Brain microvascular endothelial cell (primary cell): ENCODE measurements at places on chromosomes 4 and X.
A peak's percentile ranks its signal among the peaks of the same experiment; 100 is the strongest.

DNA sequence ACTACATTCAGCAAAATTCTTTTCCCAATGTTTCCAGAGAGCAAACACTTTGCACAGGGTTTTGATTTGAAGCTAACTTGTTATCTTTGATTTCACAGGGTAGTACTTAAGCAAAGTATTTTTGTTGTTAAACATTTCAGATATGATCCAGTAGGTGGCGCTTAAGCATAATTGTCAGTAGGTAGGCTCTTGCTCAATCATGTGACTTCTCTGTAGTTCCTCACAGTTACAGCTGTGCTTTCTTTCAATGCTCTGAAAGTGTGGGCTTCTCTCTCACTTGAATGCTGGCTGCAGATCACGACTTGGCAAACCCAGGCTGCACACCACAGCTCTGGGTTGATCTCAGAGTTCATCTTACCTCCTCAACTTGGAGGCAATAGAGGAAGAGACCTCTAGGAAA is 1016.5 kb downstream of the SH3BGRL start:
- no peak for DNase-seq

GRCh38 chr4:86980230-86980629 is 45.4 kb downstream of the AFF1 start:
- no peak for DNase-seq

DNA sequence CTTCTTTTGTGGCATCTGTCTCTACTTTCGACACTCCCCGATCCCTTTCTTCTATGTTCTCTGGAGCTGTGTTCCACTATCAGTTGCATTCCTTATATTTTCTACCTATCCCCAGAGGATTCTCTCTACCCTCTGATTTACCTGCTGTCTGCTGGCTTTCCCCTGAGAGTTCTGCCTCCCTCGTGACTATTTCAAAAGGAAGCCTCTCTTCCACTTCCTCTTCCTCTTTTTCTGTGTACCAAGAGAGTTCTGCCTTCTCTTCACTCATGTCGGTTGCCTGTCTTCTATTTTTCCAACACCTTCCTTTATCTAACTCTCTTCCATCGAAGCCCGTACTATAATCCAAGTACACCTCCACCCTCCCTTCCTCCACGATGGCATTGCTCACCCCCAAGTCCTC is 631.7 kb downstream of the SMARCA1 start:
- DNase-seq, result no peak

DNA sequence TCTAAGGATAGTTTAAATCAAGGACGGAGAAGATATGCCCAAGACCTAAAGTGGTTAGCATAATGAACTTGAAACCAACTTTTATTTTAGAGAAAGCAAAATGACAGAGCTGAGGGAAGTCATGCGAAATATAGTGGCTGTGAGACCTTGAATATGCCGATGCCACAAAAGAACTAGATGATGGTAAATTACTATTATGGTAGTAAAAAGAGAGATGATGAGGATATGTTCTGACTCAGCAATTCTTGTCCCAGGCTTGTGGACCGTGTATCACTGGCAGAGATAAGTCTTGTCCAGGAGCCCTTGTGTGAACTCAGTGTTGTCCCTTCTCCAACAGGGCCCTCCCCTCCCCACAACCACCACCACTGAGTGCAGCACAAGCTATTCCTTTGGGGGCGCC is 1605.6 kb upstream of the TENM3 start:
- DNase-seq, result no peak

DNA sequence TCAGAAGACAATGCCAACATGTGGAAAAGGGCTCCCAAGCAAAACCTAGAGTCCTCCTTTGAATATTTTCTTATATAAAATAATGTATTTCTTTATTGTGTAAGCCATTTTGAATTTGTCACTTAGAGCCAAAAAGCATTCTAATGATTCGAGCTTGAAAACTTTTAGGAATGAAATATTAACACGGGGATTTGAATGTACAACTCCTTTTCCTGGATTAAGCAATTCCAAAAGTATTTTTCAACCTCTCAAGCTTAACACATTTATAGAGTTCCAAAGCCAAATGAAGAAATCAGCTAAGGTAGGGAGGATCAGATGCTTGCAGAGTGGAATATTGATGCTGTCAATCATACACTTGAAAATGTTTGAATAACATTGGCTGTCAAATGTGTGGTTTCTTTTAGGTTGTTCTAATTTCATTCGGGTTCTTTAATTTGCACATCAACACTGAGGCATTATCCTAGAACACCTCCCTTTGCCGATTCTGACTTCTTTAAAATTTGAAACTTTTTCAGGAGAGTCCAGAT is 67.2 kb upstream of the ETNPPL start:
- DNase-seq, result no peak

- no peak for DNase-seq
Measured at GRCh38 chr4:84495118-84495793, 3.8 kb downstream of the NKX6-1 start.

DNA sequence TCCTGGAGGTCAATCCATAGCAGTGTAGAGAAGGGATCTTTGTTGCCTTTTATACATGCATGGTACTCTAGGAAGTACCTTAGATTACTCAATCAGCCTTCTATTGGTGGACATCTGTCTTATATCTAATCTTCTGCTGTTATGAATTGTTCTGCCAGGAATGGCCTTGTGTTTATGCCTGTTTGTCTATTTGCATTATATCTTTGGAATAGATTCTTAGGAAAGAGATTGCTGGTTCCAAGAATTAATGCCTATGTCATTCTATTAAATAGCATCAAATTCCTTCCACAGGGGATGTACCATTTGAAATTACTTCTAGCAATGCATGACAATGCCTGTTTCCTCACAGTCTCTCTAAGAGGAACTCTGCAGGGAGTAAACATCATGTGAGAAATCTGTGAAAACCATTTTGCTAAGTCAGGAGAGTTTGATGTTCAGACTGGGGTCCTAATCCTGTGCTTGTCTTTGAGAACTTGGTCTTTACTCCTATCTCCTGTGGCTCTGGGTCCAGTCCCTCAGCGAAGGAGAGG is 42.5 kb downstream of the BEX3 start:
- no peak for DNase-seq

- peak; percentile 77 for DNase-seq
Measured at GRCh38 chr4:78569306-78569821, 17.8 kb downstream of the ANXA3 start.

DNA sequence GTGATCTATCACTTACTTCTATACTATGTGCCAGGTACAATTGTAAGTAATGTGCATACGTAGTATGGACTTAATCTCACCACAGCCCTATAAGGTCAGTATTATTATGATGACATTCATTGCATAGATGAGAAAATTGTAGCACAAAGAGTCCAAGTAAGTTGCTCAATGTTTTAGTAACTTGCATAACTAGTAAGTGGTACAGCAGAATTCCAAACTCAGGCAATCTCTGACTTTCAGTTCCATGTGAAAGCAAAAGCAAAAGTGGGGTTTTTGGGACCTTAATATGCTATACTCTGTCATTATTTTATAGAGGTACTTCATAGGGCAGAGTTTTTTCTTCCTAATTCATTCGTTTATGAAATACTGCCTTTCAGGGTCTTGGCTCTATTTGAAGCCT is 188.8 kb upstream of the VEGFC start:
- DNase-seq, result no peak

DNA sequence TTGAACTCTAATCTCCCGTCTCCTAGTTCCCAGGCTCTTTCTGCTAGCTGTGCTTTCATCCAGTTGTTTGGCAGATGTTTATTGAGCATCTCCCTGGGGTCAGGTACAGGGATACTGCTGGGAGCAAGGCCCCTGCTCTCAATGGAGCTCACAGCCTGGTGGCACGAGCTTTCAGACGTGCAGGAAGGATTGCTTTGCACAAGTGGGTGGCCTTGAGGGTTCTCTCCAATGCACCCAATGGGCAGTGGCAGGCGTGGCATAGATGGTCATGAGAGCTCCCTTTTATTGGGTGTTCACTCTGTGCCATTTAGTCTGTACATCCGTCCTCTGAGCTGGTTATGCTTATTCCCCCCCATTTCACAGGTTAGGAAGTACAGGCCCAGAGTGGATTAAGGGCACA is 235.2 kb downstream of the EVC2 start:
- DNase-seq, result no peak

- DNase-seq, result no peak
Measured at GRCh38 chr4:23070848-23071570, 378.3 kb downstream of the GBA3 start.

- DNase-seq, result no peak
Measured at GRCh38 chr4:5158825-5159224, 107.5 kb downstream of the STK32B start.

DNA sequence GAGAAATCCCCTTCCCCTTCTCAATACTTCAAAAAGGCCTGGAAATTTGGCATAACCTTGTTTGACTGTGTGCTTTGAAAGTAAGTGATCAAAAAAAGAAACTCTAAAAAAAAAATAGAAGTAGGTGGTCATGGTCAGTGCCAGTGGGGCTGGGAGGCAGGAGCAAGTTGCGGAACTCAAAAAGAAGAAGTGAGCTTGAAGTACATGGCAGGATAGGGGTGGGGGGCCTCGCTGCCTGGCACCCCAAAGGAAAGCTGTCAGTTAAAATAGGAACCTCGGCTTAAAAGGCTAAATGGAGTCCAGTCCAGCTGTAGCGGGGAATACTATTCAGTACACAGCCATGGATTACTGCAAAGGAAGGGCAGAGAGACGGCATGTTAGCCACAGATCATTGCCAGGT is 12.2 kb upstream of the NKRF start:
- no peak for DNase-seq

DNA sequence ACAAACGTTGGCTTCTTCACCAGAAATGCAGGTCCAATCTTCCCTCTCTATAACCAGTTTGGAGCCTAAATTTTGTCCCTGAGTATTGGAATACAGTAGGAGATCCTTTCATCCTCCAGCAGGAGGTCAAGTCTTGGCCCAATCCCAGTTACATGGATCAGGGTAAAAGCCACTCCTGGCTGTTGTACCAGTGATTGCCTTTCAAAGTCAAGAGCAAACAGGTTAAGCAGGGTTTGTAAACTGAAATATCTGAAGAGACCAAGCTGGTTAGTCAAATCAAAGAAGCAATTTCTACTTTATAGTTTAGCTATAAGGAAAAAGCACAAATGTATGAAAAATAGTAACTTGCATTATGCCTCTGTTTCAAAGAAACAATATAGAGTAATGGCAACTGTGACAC is 329.4 kb downstream of the NAF1 start:
- DNase-seq, result no peak

- no peak for DNase-seq
Measured at GRCh38 chr4:6074758-6075157, 56.5 kb upstream of the C4orf50 start.

DNA sequence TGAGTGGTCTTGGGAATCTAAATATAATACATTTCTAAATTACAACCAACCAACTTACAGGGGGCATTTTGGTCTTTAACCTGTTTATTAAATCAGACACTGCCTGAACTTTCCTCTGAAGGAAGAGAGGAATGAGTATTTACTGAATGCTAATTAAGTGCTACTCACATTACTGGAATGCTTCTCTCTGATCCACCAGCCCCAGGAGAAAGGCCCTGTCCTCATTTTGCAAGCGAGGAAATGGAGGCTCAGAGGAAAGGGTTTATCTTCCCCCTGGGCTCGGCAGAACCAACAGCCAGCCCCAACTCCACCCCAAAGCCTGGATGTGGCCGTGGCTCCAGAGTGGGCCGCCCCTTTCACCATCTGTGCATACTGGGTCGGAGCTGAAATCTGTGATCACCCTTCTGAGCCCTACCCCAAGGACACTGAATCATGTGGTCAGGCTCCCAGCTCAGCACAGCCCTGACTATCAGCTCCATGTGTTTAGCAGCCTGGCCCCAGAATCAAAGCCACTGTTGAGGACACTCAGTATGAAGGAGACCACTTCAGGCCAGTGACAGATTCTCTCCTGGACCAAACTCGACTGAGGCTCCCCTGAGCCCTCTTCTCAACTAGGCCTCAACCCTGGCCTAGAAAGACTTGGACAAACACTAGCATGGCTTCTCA is 56.7 kb upstream of the ENPP6 start:
- no peak for DNase-seq

DNA sequence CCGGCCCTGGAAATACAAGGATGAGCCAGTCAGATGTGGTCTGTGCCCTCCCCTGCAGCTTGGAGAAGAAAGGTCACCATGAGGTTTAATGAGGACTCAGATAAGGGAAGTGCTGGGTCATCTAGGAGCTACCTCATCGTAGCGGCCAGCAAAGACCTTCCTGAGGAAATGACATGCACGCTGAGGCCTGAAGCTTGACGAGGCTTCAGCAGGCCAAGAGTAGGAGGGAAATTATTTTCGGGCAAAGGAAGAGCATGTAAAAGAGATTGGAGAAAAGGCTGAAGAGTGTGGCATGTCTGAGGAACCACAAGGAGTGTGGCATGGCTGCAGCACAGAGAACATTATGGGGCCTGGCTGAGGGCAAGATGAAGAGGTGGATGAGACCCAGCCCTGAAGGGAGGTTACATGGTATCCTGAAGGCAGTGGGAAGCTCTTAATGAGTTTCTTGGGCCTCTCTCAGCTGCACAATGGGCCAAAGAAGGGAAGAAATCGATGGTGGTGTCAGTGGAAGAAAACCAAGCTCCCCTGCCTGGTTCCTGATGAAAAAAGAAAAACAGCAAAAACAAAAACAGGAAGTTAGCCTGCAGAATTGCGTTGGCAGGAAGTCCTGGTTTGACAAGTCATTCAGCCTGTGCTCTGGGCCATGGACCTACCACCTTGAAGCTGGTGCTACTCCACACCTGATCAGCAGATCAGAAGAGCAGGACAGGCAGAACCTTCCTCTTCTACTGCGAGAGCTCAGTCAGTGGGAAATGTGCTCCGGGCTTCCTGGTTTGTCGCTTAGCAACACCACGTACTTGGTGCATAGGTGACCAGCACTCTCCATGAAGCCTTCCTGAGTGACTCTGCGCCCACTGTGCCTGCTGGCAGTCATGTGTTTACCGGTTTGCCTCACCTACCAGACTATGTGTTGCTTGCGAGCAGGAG is 134.5 kb upstream of the KLF3 start:
- no peak for DNase-seq

GRCh38 chrX:49079489-49080428 is at the start of gene WDR45:
Gene WDR45 (minus strand): TSS chrX:49079887. CDS start chrX:49078095, 1,792 bp downstream.
- DNase-seq, result peak; percentile 48
